Fibroblast of skin of abdomen (primary cell): ENCODE measurements at places on chromosomes 2 and 18.

GRCh38 chr2:181459621-181460021 is 2.4 kb downstream of the ITGA4 start:
- DNase-seq, result peak; percentile 65

- DNase-seq, result no peak
These were observed 769.6 kb upstream of the CRIM1 start for GRCh38 chr2:35585972-35586371.

DNA sequence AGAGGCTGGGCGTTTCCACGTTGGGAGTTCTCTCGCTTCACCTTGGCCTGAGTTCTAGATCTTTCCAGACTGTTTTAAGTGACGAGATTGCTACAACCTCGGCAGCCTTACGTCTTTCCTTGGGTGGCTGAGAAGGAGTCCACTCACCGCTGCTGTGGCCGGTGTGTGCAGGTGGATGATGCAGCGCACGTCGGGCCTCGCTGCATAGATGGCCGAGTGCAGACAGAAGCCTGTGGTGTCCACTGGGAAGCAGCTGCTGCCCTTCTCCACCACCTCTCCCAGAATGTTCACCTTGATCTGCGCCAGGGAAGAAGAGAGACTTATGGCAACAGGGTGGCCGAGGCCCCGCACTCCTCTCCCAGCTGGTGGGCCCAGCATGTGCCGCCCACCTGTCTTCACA is 75.7 kb downstream of the ADD2 start:
- DNase-seq, result no peak

- DNase-seq, result no peak
These were observed 987.2 kb upstream of the CELF4 start for GRCh38 chr18:38552732-38553321.

DNA sequence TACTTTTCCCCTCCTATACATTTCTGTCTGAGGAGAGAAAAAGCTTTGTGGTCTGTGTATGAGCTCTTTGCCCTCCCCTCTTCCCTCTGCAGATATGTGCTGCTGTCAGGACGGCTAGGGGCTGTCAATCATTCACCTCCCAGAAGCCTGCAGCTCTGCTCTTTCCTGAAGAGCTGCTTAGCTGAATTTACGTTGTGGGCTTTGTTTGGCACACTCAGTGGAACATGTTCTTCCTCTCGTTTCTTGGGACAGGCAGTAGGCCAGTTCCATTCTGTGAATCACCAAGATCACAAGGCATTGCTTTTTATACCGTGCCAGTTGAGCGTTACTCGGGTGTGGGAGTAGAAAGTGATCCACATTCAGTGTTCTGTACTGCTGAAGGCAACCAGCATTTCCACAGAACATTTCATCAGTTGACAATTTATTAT is 136.7 kb downstream of the LAMA3 start:
- peak; percentile 62 for DNase-seq

DNA sequence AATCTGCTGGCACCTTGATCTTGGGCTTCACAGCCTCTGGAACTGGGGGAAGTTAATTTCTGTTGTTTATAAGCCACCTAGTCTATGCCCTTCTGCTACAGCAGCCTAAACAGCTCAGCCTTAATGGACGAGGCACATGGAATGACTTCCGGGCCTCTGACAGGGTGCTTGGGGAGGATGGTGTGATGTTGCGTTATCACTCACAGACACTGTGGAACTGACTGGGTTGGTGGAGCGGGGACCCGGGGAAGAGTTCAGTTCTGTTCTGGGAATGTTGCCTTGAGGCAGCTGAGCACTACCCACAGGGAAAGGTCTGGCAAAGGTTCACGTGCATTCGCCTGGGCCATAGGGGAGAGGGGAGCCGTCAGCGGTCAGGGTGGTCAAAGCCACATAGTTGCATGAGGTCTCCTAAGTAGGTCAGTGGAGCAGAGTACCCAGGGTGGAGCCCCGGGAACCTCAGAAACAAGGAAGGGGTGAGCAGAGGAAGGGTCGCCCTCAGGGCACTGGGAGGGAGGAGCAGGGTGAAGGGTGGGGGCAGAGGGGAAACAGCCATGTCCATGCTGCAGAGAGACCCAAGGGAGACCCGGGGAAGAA is 36.2 kb downstream of the LRRFIP1 start:
- DNase-seq, result no peak

DNA sequence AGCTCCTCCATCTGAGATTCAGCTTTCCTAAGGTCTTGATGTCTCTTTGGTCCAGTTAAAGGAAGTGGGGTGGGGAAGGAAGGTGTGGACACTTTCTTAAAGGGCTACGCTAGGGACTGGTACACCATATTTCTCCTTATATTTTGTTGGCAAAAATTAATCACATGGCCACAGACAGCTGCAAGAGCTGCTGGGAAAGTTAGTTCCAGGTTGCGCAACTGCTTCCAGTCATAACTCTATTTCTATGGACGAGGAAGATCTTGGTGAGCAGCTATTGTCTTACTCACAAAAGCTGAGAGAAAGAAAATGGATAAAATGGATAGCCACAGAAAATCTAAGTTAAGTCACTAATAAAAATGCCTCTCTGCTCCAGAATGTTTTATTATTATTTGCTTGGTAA is 60.7 kb upstream of the PPM1B start:
- DNase-seq, result no peak

GRCh38 chr2:69572641-69573040 is 70.9 kb downstream of the AAK1 start:
- DNase-seq, result no peak

- DNase-seq, result no peak
These were observed 259.0 kb downstream of the HNMT start for GRCh38 chr2:138223319-138223718.

- no peak for DNase-seq
These were observed 288.8 kb upstream of the PIK3C3 start for GRCh38 chr18:41666231-41666630.

DNA sequence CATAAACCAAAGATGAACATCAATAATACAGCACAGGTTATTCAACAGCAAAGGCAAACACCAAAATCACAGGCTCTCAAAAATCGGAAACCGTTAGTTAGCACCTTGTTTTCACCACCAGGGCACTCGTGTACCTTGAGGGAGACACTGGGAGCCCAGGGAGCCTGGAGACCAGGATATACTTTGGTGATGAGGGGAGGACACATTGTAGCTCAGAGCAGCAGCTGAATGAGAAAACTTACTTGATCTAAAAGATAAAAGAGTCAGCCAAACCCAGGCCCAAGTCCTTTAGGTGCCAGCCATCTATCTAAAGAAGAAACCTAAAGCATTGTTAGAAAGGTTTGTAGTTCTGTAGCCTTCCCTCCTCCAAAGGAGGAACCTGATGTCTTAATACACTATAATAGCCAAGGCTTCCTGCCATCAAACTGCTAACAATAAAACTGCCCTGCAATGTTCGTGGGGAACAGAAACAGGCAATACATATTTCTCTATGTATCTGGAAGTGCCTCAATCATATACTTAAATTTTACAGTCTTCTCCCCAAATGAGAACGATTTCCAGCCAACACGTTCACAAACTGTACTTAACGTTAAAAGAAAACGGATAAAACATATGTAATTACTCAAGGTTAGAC is 19.3 kb downstream of the BCL11A start:
- DNase-seq, result no peak

DNA sequence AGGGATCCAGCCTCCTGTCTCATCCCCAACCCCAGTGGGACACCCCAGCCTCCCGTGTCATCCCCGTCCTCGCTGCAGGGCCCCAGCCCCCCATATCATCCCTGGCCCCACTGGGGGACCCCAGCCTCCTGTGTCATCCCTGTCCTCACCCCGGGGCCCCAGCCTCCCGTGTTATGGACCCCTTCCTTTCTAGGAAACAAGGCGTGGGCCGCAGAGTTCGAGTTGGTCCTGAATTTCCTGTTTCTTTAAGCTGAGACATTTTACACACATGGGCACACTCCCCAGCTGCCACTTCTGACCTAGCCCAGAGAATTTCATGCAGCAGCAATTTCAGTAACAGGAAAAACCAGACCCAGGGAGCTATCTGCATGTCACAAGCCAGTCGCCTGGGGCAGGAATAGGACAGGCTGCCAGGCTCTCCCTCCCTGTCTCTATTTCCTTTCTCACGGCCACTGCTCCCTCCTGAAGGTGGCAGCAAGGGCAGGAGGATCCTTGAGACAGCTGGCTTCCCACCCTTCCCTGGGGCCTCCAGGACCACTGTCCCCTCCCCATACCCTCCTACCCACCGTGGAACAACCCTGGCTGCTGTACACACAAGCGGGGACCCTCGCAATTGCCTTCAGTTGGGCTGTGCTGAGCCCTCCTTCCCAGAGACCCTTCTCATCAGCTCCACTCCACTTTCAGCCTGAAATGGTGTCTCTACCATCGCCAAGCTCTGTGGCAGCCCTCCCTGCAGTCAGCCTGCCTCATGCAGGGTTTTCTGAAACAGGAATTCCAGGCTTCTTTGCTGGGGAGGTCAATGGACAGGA is 141.9 kb upstream of the ID2 start:
- no peak for DNase-seq

DNA sequence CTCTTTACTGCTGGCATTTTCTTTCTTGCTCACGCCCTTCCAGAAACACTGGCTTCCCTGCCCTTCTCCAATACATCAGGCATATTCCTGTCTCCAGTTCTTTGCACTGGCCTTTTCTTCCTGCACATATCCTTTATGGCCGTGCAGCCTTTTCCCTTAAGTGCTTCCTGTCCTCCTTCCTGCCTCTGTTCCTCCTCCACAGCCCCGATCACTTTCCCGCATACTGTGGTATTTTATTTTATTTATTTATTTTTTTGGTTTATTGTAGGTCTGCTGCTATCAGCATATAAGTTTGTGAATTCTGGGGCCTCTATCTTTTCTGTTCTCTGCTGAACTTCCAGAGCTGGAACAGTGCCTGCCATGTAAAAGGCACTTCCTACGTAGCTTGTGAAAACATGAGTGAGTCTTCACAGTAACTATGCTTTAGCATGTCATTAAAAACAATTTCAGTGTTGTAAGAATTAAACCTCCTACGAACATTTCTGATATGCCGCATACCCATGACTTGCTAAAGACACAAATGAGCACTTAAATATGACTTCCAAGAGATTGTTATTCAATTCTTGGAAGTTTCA is 289.1 kb downstream of the TRIB2 start:
- no peak for DNase-seq

DNA sequence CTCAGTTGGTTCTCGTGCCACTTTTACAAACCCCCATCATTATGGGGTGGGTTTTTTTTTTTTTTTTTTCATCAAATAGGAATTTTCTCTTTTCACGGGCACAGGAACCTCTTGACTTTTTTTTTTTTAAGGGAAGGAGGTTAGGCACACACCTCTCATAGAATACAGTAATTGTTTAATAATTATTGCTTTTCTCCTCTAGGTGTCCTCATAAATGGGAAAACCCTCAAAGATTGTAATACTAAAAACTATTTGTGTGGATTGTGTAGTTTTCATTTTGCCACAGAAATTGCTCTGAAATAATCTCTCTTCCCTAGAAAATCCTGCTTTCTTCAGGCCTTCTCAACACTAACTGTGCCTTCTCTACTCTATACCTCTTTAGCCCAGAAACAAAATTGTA is 147.3 kb downstream of the GREB1L start:
- no peak for DNase-seq

- DNase-seq, result no peak
These were observed 450.6 kb downstream of the TSN start for GRCh38 chr2:122206101-122206500.

DNA sequence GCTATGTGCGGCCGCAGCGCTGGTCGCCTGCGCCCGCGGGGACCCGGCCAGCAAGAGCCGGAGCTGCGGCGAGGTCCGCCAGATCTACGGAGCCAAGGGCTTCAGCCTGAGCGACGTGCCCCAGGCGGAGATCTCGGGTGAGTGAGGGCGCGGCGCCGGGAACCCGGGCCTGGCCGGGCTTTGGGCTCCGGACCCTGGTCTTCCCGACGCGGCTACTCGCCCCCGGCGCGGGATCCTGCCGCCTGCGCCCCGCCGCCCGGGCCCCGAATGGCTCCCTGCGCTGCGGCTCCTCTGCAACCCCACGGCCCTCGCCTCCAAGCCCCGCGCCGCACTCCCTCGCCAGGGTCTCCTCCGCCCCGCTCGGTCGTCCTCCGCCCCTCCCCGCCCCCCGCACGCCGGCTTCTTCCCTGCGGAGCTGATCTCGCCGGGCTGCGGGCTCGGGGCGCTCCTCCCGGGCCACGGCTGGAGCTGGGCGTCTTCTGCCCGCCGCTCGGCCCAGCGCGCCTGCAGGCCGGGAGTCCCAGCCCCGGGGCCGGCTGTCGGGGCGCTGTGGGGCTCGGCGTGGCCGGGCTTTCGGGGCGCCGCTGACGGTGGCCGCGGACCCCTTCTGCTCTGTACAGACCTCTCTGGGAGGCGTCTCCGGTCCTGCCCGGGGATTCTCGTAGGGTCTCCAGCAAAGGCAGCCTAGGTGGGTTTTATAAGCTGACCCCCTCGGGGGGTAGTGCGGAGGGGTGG is 652 bp downstream of the GPC1 start:
- DNase-seq, result peak; percentile 8

DNA sequence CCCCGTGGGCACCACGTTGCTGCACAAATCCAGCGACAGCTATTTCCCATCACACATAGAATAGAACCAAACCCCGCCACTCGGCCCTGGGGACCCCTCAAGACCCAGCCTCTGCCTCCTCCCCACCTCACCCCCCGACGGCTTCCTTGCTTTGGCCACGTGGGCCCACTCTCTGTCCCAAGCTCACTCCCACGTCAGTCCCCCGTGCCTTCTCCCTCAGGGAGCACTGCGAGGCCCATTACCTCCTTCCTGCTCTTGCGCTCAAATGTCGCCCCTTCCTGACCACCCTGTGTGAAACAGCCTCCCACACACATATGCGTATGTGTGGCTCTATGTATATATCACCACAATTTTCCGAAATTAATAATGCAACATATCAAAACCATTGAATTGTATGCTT is 239.7 kb downstream of the SH3BP4 start:
- no peak for DNase-seq

DNA sequence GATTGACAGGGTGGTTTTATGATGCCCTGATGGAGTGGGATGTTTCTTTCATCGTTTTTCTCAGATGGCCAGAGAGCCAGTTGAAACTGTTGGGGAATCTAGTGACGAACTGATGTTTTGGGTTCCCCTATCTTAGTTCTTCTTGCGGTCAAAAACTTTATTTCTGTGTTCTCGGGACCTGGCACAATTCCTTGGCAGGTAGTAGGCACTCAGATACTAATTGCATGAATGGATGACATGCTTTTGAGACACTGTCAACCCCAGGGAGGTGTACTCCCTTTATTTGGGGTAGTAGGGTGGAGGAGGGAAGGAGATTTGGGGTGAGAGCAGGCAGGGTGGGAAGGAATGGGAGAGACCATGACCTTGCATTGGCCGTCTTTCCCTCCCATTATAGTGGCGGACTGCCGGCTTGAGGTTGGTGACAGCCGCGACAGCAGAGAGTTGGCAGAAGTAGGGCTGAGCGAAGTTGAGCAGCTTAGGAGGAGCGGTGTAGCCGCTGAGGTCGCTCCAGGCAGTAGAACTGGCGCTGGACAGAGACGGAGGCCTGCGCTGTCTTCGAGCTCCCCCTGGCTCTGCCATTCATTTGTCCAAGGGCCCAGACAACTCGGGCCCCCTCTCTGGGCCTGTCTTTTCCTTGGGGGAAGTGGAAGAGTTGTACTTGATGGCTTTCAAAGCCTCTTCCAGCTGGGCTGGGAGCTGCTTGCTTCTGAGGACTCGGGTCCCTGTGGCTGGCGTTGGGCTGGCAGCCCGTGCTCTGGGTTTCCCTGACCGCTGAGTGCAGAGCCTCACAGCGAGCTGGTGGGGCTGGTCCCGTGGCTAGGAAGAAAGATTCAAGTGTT is 2.6 kb downstream of the TET3 start:
- DNase-seq, result peak; percentile 42
